ENCODE measurements at places on chromosomes 16 and 17. TPM values are rescaled to one million over a fixed set of nuclear protein-coding genes. Genes with fewer than 3 reads are reported as not detected.

SHBG gene
- 0.16 TPM for total RNA-seq

OR2C1 gene
- total RNA-seq, result not detected

FOXC2 gene
- not detected for total RNA-seq

HSF4 gene
- total RNA-seq, result 34.9 TPM

PSMD3 gene
- 37.1 TPM for total RNA-seq

HOXB13 gene
- total RNA-seq, result 0.06 TPM

ZPBP2 gene
- total RNA-seq, result not detected

ZNF207 gene
- 82.4 TPM for total RNA-seq

SLFN12L gene
- 0.23 TPM for total RNA-seq

TUBB3 gene
- total RNA-seq, result 8.9 TPM

GRCh38 chr17:71217769-71218168 is 903.1 kb upstream of the SOX9 start:
- no peak overlapping the region for H3K4me3 ChIP-seq
- no peak overlapping the region for H3K27ac ChIP-seq
- no peaks in the 10 kb centered on the region for H3K27me3 ChIP-seq
- DNase-seq, result no peak

- no peaks in the 10 kb centered on the region for H3K4me1 ChIP-seq
- no peak overlapping the region for H3K27ac ChIP-seq
- H3K4me3 ChIP-seq, result no peak overlapping the region
- no peaks in the 10 kb centered on the region for H3K36me3 ChIP-seq
- DNase-seq, result no peak
Observed at GRCh38 chr17:58335779-58336455, 7.3 kb upstream of the TSPOAP1 start.

DNA sequence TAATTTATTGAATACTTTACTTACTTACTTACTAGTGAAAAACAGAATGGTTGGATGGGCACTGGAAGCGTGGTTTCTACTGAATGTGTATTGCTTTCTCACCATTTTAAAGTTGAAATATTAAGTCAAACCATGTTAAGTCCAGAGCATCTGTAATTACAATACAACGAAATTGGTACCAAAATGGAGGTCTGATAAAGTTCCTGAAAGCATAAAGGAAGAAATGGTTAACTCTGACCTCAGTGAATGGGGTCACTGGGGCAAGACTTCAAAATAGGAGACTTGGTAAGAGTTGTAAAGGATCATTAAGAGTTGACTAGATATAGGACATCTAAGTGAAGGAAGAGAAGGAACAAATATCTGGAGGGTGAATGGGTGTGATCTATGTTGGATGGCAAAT is 237.1 kb downstream of the MAF start:
- no peak overlapping the region for H3K4me3 ChIP-seq
- H3K36me3 ChIP-seq, result no peaks in the 10 kb centered on the region
- no peak overlapping the region for H3K27ac ChIP-seq
- DNase-seq, result no peak

DNA sequence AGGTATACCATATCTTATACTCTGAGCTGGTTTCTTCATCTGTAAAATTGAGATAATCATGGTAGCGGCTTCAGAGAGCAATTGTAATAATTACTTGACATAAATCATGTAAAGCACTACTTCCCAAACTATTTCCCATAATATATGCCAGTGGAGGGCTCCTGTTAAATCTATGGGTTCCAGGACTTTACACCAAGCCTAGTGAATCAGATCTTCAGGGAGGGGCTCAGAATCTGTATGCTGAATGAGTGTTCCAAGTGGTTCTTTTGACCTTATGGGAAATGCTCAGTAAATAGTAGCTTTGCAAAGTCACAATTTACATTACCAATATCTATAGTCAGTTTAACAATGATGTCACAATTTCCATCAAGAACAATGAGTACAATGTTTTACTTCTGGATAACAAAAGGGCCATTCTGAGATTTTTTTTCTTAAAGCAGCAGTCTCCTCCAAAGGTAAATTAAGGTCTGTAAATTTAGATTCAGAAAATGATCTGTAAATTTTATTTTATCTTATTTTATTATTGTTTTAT is 50.9 kb upstream of the NLK start:
- H3K36me3 ChIP-seq, result no peaks in the 10 kb centered on the region
- DNase-seq, result no peak
- no peaks in the 10 kb centered on the region for H3K27me3 ChIP-seq
- H3K4me3 ChIP-seq, result no peak overlapping the region

DNA sequence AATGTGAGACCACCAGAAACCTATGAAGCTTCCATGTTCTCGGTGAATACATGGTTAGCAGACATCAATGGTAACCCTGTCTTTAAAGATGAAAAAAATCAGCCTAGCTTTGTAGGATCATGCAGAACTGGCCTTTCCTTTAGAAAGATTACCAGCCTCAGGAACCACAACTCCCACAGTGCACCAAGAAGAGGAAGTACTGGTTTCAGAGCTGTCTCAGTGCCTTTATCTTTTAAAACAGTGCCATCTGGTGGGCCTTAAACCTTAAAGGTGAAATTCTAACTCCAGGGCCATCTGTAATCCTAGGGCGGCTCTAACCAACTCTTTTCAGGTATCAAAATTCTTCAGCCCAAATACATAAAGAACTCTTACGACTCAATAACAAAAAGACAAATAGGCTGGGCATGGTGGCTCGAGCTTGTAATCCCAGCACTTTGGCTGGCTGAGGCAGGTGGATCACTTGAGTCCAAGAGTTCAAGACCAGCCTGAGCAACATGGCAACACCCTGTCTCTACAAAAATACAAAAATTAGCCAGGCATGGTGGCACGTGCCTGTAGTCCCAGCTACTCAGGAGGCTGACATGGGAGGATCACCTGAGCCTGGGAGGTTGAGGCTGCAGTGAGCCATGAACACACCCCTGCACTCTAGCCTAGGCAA is 5.4 kb downstream of the ATPAF2 start:
- no peaks in the 10 kb centered on the region for H3K27me3 ChIP-seq
- H3K4me3 ChIP-seq, result no peak overlapping the region
- H3K4me1 ChIP-seq, result peaks cover 15% of the 10 kb centered on the region
- no peak for DNase-seq
- H3K27ac ChIP-seq, result no peak overlapping the region

DNA sequence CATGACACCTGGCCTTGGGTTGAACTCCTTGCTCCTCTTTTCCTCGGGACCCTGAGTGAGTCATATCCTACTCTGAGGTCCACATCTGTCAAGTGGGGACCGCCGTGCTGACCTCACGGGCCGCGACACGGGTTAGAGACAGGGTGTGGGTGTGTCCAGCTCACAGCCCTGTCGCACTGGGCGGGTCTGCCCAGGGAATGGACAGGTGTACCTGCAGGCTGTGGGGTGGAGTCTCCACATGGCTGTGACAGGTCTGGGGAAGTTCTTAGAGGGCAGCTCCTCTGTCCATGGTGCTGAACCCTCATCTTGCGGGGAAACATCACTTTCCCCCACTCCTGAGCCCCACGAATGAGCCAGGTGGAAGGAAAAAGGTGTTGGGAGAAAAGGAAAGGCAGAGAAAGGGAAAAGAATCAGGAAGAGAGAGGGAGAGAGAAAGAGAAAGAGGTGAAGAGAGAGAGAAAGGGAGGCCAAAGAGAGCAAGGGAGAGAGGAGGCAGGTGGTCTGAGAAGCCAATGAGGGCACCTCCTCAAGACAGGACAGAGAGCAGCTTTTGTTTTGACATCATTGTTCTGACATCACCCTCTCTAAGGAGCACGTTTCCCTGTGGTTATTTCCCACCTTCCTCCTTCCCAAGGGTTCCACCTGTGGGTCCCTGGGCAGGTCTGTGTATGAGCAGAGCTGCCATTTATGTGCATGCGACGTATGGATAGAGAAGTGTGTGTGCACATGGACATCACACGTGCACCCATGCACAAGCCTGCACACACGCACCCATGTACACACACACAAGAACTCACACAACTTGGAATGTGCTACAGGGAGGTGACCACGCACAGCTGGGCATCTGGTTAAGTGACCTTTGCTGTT is 32.6 kb upstream of the CBFA2T3 start:
- H3K36me3 ChIP-seq, result no peaks in the 10 kb centered on the region
- H3K27ac ChIP-seq, result no peak overlapping the region
- H3K4me3 ChIP-seq, result no peak overlapping the region
- H3K27me3 ChIP-seq, result no peaks in the 10 kb centered on the region

DNA sequence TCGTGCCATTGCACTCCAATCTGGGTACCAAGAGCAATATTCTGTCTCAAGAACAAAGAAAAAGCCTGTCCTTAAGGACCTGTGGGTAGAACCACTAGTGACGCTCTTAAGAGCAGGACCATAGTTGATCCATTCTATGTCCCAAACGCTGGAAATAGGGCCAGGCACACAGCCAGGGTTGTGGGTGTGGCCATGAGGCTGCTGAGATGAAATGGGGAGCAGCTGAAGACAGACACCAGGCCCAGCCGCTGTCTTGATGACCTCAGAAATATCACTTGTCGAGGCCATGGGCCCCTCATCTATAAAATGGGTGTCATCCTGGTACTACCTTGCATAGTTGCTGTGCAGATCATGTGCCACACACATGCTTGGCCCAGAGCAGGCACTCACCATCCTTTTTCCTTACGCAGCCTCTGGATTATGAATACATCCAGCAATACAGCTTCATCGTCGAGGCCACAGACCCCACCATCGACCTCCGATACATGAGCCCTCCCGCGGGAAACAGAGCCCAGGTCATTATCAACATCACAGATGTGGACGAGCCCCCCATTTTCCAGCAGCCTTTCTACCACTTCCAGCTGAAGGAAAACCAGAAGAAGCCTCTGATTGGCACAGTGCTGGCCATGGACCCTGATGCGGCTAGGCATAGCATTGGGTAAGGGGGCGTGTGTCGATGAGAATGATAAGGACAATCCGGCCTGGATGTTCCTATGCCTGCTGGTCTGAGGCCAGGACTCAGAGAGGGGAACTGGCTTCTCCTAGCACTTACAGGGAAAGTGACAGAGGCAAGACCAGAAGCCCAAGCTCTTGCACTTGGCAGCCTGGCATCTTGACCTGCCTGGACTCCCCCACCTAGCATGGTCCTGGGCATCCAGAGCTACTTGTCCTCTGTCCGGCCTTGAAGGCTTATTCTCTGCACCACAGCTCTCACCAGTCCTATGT is 25.5 kb downstream of the CDH5 start:
- no peaks in the 10 kb centered on the region for H3K4me1 ChIP-seq
- no peaks in the 10 kb centered on the region for H3K36me3 ChIP-seq
- no peaks in the 10 kb centered on the region for H3K27me3 ChIP-seq
- no peak for DNase-seq
- no peak overlapping the region for H3K27ac ChIP-seq
- H3K4me3 ChIP-seq, result no peak overlapping the region

DNA sequence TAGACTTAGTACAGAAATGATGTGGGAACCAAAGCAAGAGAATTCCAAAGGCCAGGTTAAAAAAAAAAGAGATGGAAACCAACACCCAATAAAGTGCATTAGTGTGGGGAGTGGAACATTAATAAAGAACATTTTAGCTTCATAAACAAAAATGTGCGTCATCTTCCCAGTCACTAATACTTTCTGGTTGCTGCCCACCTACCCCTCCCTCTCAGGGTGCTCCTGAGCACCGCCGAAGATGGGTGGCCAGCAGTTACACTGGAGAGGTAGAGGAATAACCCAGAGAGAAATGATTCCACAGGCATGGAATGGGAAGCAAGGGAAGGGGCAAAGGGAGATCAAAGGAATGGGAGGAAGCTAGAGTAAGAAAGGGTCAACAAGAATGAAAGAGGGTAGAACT is 6.0 kb upstream of the CHD3 start:
- no peak overlapping the region for H3K4me3 ChIP-seq
- H3K27ac ChIP-seq, result peak overlapping the region; percentile 94
- H3K4me1 ChIP-seq, result peaks cover 14% of the 10 kb centered on the region
- H3K27me3 ChIP-seq, result no peaks in the 10 kb centered on the region
- no peak for DNase-seq
